ENCODE measurements at places on chromosomes 13 and 19.
A peak's percentile ranks its signal among the peaks of the same experiment; 100 is the strongest.

- peak; percentile 64 for DNase-seq
Observed at GRCh38 chr19:45079063-45079910, at the start of gene GEMIN7. GEMIN7 (plus strand) TSS chr19:45079260; CDS start chr19:45090115, 10,855 bp downstream.

DNA sequence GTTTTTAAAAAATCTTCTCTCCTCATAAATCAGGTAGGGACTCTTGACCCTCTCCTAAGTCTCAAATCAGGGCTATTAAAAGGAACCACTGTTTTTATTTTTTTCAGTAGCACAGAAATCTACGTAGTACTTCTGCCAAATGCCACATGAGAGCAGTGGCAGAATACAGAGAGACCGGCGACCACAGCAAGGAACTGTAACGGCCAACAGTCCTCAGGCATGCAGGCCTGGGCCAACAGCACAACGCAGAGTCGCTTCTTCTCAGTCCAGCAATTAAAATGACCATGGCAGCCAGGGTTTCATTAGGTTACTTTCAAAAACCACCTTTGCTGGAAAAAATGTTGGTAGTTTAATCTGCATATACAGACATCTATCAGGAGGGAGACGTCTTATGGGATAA, 34.2 kb downstream of the ANKRD10 start:
- DNase-seq = no peak

GRCh38 chr13:93173654-93174053, 53.0 kb upstream of the GPC6 start:
- no peak for DNase-seq

- DNase-seq = no peak
Observed at GRCh38 chr19:18789883-18790565, 1.1 kb downstream of the COMP start.

DNA sequence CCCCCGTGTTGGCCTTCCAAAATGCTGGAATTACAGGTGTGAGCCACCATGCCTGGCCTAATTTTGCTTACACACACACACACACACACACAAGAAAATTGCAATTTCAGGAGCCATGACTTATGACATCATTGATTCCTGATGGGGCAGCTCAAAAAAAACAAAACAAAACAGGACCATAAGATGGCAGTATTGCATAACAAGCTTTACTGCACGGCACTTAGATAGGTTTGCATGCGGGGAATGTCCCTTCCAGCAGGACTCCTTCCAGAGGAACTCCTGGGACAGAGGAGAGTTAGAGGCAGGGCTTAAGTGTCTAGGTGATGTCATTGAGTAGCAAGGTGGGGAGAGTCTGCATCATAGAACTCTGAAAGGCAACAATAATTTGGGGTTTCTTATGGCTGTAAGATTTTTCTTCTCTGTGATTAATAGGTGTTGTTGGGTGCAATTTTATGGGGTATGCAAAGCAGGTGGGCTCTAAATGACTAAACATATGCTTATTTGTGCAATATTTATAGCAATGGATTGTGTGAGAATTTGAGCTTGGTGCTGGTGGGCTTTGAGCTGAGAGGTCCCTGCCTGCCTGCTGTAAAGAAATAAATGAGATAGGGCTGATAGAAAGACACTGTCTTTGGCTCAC, 9.0 kb upstream of the ACSBG2 start:
- DNase-seq = no peak

DNA sequence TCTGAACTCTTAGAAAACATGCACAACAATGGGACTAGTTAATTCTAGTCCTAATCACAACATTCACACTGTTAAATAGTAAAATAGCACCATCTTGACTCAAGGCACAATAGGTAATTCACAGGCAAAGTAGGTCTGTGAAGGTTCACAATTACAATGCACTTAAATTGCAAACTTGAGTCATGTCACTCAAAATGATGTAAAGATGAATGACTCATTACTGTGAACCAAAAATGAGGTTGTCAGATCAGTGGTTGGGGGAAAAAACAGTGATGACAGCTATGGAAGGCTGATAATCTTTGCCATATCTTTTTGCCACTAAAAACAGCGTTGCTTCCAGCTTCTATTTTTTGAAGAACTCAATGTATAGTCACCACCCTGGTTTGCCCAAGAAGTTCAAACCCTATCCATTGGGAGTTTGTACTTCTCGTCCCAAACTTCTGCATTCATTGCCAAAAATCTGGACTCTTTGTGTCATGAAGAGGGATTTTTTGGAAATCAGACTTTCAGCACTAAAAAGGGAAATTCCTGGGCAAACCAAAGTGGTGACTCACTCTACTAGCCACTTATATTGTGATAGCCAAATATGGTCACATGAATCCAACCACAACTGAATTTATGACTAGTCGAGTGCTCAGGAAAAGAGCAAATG, 200.9 kb upstream of the TMTC4 start:
- DNase-seq = no peak

DNA sequence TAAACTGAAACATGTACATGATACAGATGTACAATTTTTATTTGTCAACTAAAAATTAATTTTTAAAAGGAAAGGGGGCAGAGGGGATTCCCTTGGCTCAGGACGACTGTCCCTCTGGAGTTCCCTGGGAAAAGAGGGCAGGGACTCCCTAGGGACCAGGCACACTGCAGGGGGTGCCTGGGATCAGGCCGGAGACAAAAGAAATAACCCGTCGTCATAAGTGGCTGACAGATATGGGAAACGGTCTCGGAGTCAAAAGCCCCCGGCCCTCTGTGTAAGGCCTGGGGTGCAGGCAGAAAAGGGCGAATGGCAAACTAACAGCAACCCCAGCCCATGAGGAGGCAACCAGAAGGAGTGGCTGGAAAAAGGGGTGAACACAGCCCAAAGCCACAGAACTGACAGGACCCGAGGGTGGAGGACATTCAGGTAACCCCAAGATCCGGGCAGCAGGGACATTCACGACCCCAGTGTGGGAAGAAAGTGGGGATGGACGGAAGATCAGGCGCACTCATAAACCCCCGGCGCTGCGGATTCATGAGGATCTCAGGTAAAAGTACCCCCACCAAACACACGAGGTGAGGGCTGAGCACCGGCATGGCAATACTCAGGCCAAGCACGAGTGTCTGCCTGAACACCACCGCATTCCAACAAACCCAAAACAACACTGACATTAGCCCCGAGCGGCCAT, 6.7 kb downstream of the MLLT1 start:
- no peak for DNase-seq

- DNase-seq = no peak
Observed at GRCh38 chr13:23921451-23921888, 24.2 kb upstream of the C1QTNF9B start.

- DNase-seq = no peak
Observed at GRCh38 chr19:5507065-5507909, 52.1 kb downstream of the ZNRF4 start.

DNA sequence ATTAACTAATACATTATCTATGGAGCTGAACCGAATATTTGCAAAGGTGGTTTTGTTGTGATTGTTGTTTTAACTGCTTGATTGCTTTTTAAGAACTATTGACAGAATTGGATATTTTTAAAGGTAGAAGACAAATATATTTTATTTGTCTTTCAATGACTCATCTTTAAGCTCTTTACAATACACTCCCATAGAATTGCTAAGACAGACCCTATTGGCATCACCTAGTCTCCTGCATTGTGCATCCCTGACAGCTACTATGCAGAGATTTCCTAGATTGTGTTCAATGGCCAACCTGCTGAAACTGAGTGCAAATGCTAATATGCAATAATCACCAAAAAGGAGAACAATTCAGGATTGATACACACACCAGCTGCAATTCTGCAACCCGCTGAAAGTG, 19.7 kb upstream of the SCEL start:
- DNase-seq = no peak

- no peak for DNase-seq
Observed at GRCh38 chr19:47176071-47176626, 45.5 kb downstream of the SAE1 start.

DNA sequence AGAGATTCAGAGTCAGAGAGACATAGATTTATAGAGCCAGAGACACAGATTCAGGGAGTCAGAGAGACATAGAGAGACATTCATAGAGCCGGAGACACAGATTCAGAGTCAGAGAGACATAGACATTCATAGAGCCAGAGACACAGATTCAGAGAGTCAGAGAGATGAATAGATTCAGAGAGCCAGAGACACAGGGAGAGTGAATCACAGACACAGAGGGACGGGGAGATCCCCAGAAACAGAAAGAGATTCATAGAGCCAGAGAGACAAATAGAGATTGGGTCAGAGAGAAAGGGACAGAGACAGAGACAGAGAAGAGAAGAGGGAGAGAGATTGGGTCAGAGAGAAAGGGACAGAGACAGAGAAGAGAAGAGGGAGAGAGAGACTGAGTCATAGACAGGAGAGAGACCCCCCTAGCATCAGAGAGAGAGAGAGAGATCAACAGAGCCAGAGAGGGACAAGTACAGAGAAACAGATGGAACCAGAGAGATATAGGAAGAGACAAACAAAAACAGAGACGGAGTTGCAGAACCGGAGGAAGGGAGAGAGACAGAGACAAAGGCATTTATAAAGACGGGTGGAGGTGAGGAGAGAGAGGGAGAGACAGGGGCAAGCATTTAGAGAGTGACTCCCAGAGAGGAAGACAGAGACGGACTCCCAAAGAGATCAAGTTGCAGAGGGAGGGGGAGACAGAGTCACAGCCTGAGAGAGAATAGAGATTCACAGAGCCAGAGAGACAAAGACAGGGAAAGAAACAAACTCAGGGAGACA, 1.1 kb upstream of the PRKCG start:
- DNase-seq = no peak

DNA sequence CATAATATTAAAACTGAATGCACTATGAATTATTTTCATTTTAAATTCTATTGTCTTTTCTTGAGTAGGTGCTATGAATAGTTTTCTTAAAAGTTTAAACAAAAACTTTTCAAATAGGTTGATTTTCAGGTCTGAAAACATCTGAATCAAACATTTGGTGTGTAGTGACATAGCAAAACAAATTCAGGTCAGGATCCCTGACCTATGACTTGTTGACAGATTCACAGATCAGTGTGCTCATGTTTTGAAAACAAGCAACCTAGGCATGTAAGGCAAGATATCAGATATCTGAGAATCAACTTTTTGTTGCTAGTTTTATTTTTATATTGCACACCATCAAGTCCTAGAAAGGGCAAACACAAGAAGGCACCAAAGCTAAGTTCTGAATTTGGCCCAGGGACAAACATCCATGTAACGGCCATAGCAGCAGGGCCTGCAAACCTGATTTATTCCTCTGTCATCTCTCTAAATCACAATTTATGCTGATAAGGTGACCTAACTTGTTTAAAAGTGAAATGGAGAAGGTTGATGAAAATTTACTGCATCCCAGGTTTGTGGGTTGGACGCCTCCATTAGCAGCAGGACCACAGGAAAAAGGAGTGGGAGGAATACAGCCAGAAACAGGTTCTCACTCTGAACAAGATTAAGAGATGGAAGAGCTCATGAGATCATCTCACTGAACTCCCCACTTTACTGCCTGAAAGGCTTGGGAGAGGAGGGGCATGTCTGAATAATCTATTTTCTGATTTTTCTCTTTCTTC, 337.7 kb downstream of the KCNRG start:
- no peak for DNase-seq
